ENCODE measurements at places on chromosomes 2 and 18.

DNA sequence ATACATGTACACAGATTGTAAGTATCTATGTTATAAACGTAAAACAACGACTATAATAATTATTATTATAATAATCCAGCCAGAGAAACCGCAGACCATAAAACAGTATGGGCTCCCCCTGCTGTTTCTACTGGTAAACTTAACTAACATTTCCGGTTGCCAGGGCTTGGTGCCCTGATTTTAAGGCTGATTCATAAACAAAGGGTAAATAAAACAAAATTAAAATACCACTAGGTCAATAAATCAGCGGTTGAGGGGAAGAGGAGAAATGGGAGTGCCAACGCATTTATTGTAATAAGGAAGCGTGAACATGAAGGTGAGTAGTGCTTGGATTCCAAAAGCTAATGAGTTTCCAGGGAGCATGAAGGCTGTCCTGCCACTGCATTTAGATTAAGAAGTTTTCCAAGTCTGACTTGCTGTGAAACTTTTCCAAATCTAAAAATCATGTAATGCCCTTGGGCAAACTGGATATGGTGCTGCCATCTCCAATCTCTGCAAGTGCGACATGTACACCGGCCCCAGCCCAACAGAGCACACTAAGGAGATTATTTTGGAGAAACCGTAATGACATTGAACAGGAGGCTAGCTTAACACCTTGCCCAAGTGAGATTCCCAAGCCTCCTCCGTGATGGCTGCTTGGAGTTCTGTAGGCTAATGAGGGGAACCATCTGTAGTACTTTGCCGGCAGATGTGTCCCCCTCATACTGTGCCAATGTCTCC is 50.7 kb upstream of the HNRNPA3 start:
- DNase-seq: peak; percentile 31

DNA sequence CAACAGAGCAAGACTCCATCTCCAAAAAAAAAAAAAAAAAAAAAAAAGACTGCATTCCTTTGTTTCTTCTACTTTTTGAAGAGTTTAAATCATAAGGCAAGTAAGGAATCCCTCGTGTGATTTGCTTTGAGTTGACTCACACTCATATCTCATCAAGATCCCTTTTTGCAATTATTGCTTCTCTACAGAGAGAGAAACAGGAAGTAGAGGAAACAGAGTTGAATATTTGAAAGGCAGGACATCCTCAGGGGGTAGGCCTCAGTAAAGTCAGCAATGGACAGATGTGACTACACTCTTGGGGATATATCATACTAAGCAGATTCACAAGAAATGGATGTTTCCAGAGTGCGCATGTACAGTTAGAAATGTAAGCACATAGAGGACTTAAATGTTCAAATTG is 11.2 kb upstream of the EFR3B start:
- no peak for DNase-seq

GRCh38 chr18:45764000-45764686 is 40.2 kb downstream of the SLC14A1 start:
- no peak for DNase-seq

DNA sequence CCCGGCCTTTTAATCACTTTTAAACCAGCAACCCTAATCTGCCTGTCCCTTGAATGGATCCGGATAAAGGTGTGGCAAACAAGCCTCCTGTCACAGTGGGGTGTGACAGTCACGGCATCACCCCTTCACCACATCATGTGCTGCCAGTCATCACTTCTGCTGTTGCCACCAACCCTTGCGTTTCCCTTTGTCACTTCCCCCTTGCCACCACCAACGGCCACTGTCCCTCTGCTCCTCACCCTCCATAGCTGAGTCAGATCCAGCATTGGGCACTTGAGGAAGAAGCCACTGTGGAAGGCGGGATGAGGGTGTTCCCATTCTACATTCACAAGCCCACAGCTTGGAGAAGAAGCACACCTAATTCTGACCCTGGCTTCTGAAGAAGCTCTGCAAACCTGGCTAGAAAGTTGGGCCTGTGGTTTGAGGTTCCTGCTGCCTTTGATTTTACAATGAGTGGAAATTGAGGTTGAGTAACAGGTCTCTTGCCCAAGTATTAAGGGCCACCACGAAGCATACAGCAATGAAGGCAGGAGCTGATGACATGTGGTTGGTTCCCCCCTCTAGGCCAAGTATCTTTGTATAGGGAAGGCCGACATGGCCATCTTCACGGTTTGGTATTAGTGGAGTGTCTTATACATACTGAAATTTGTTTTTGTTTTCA is 22.9 kb upstream of the DARS1 start:
- DNase-seq: no peak
